Stimulated activated CD4-positive, alpha-beta T cell treated with anti-CD3 and anti-CD28 coated beads, Interleukin-4, amount 100 ng/mL, for 48 hours (primary cell): ENCODE measurements at places on chromosomes 4 and X.

GRCh38 chrX:153908219-153908860 lies 3.9 kb downstream of the AVPR2 start:
- DNase-seq = no peak

- no peak for DNase-seq
Measured at GRCh38 chr4:140644470-140645185, 75.9 kb upstream of the UCP1 start.

- DNase-seq = no peak
Measured at GRCh38 chr4:142815834-142816233, 30.3 kb downstream of the INPP4B start.

DNA sequence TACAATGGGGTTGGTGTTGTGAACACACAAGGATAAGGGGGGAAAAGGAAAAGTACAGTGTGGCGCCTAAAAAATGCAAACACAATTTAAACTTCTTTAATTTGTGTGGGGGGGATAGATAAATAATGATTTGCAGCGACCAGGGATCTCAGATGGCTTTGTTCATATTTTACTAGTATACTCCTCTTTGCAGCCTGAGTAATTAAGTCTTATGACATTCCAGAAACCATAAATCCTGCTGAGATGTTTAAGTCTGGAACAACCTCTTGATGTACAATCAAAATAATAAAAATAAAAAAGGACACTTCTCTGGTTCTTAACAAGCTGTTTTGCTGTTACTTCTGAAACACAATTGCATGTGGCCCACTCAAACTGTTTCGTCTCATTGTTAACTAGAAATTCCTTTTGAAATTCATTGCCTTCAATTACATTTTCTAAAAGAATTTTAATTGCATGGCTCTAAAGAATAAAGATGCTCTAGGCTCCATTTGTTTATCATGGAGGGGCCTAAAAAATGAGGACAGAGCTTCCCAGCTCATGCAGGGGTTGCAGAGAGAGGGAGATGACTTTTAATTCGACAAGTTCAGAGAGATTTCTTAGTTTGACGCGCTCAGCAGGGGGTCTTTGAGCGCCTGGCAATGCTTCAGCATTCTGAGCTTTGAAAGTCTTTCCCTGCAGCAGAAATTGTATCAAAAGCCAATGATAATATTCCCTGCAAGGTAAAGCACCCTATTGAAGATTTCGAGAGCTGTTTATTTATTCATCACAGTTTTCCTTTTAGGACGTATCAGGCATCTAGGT lies 892.4 kb upstream of the TENM3 start:
- no peak for DNase-seq

DNA sequence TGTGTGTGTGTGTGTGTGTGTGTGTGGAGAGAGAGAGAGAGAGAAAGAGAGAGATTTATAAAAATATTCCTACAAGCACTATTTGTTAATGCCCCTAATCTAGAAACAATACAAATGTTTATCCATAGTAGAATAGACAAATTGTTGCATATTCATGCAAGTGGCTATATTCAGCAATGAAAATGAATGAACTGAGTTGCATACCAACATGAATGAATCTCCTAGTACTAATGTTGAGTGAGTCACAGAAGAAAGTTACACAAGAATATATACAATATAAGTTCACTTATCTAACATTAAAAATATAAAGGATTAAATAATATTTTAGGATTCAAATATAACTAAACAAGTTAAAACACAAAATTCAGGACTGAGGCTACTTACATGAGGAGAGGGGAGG lies 456.8 kb upstream of the AMOT start:
- DNase-seq = no peak

- no peak for DNase-seq
Measured at GRCh38 chr4:176358083-176358469, 38.3 kb downstream of the SPCS3 start.
